Lung microvascular endothelial cell (primary cell): ENCODE measurements at places on chromosomes 16 and 17. TPM values are rescaled to one million over a fixed set of nuclear protein-coding genes. Genes with fewer than 3 reads are reported as not detected.

- no peak for DNase-seq
Measured at GRCh38 chr17:45771271-45771959, 12.7 kb upstream of the CRHR1 start.

DNA sequence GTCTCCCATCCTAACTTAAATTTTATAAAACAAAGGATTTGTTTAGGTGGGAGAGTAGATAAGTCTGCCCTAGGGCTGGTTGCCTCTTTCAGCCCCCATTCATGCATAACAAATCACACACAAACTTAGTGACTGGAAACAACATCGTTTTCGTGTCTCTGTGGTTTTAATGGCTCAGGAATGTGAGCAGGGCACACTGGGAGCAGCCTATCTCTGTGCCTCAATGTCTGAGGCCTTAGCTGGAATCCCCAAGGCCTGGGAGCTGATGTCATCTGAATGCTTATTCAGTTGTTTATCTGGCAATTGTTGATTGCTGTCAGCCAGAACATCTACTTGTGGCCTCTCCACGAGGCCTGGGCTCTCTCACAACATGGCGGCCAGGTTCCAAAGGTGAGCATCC, 101.9 kb upstream of the HSBP1 start:
- DNase-seq: no peak

DNA sequence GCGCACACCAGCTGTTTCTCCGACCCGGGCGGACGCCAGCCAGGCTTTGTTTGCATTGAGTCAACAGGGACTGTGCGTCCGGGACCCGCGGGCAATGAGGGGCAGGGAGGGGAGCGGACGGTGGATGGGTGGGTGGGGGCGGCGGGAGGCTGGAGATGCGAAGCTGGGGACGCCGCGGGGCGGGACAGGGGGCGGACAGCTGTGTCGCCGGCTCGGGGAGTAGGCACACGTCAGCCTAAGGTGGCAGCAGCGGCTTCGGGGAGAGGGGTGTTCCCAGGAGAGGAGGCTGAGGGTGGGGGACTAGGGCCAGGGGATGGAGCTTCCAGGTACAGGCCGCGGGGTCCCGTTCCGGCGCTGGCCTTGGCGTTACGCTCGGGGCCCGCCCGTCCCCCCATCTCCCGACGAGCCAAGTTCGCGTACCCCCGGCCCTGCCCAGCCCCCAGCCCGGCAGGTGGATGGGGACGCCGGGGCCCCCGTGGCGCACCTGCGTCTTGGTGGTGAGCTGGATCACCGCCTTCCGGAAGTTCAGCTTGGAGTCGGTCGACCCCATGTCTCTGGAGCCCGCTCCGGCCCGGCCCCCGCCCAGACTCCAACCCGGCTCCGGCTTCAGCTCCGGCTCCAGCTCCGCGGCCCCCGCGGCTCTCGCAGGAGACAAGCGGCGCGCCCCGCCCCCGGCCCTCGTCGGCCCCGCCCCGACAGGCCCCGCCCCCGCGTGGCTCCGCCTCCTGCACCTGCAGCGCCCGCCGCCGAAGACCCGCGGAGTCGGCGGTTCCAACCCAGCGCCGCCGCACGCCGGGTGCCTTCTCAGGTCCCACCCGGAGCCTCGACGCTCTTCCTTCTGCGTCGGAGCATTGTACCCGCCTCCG, at the start of gene HID1:
TSS of gene HID1 (minus strand) at position 653 of the 866 bp plus-strand sequence. CDS start at position 550, 103 bp downstream.
- peak; percentile 21 for DNase-seq

GRCh38 chr16:11163761-11164261, 92.2 kb downstream of the SOCS1 start:
- no peak for DNase-seq

DNA sequence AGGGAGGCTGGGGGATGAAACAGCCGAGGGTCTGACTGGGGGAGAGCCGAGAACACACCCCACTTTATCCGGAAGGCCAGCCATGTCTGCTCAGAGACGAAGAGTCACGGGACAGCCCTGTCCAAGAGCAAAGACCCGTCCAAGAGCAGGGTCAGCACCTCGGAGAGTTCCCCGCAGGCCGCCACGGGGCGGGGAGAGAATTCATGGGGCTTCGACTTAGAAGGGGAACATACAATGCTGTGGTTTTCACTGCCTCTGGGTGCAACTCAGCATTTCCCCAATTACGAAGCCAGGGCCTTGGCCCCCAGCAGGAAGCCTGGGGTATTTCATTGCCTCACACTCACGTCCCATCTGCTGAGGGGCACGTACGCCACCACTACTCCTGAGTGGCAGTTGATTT, 59.3 kb downstream of the JPH3 start:
- DNase-seq: peak; percentile 58

ABCA8 gene
- under 0.01 TPM in 1 of 2 replicates, not detected in the other for total RNA-seq

DNA sequence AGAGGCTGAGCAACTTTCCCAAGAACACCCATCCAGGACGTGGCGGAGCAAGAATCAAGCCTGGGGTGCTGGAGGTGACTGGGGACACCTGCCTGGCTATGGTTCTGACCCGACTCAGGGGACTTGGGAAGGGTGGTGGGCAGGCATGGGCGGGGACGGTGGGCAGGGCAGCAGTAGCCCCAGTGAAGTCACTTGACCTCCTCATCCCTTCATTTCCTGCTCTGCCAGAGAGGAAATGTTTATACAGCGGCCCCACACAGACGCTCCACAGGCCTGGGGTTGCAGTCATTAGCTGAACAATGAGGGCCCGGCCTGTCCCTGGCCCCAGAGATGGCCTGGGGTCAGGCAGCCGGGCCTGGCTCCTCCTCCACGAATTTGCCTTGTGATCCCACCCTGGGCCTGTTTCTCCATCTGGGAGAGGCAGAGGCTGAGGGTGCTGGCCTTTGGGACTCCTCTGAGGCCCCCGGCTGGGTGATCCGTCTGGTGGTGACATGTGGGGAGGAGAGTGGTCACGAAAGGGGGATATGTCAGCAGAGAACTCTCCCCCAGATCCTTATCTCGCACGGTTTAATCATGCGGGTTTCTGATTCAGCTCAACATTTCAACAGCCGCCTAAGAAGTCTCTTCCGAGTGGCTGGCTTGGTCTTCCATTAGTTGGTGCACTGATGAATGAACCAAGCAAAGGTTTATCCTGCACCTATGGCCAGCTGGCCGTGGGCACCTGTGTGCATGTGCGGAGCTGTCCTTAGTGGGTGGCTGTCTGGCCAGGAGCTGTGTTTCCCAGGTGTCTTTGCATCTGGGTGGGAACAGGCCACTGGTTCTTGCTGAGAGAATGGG, 175.9 kb downstream of the IRF8 start:
- DNase-seq: peak; percentile 74

- DNase-seq: no peak
Measured at GRCh38 chr17:67047382-67047781, 3.0 kb downstream of the CACNG1 start.

HMOX2 gene
- total RNA-seq: 96.3 and 127 TPM in 2 replicates

DNA sequence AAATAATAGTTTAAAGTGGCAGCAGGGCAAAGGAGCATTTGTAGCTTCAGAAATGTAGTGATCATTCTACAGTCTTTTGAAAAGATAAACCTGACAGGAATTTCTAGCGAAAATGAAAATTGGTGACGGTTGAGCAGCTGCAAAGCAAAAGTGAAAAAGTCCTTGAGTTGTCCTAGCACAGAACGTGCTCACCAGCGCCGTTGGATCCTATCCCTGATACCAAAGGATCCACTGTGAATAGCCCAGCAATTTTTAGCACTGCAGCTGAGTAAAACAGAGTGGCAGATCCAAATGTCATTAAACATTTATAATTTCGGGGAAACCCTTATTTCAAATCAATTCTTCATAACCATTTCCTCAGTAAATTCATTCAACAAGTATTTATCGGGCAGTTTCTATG, 453.8 kb upstream of the HSBP1 start:
- no peak for DNase-seq

SUPT4H1 gene
- total RNA-seq: 50.8 and 55.0 TPM in 2 replicates

NFATC3 gene
- total RNA-seq: 13.1 and 18.5 TPM in 2 replicates

FXR2 gene
- total RNA-seq: 25.9 and 36.3 TPM in 2 replicates

- peak; percentile 28 for DNase-seq
Measured at GRCh38 chr16:85621698-85622428, 8.7 kb downstream of the GSE1 start.

PRM2 gene
- total RNA-seq: not detected in 2 replicates

DNA sequence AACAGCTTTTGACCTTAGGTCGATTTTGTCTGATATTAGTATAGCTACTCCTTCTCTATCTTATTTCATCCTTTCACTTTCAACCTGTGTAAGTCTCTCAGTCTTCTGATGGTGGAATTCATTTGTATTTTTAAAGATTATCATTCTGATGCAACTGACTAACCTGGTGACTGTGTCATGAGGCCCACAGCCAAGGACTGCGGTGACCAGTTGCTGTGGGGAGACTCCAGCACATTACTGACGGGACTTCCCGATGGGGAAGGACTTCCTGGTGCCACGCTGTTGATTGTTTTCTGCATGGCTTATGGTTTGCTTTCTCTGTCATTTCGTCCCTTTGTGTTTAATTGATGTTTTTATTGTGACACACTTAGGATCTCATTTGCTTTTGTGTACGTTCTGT, 34.2 kb downstream of the RMI2 start:
- peak; percentile 56 for DNase-seq

DNA sequence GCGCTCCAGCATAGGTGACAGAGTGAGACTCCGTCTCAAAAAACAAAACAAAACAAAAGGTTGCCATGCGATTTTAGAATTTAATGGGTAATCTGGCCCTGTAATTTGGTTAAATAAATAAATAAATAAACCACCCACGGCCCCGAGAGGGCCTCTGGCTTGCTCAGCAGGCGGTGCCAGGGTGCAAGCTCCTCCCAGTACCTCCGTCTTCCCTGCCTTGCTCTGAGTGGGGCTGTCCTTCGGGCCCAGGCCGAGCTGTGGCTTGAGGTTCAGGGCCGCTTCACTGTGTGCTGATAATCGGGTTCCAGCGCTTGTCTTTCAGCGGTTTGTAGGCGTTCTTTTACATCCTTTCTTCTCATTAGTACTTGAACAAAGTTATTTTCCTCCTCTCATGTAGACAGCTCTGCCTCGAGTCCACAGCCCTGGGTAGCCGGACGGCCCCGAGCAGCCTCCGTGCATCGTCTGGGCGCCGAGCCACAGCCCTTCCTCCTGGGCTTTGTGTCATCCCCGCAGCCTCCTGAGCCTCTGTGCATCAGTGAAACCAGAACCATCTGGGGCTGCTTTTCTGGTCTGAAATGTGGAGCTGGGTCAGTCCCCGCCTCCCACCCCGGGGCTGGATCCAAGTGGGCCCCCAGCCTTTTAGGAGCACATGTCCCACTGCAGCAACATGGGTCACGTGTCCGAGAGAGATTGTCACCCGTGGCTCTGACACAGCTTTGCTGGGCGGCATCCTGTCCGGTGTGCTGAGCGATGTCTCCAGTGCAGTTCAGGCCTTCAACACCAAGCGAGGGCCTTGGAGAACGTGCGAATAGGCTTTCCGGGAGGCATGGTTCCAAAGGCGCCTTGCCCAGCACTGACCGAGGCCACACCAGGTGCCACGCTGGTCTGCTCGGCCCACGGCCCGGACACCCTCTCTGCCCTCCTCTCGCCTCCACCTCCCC, 157.4 kb upstream of the CHMP6 start:
- no peak for DNase-seq

GRCh38 chr16:78513838-78514237, 414.4 kb downstream of the WWOX start:
- no peak for DNase-seq

DNA sequence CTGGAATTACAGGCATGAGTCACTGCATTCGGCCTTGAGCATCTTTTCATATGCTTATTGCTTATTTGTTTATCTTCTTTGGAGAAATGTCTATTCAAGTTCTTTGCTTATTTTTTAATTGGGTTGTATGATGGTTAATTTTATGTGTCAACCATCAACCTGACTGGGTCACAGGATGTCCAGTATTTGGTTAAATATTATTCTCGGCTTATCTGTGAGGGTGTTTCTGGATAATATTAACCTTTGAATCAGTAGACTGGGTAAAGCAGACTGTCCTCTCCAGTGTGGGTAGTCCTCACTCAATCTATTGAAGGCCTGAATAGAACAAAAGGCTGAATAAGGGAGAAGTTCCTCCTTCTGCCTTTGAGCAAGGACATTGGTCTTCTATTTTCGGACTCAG, 142.0 kb downstream of the SSH2 start:
- no peak for DNase-seq

DNA sequence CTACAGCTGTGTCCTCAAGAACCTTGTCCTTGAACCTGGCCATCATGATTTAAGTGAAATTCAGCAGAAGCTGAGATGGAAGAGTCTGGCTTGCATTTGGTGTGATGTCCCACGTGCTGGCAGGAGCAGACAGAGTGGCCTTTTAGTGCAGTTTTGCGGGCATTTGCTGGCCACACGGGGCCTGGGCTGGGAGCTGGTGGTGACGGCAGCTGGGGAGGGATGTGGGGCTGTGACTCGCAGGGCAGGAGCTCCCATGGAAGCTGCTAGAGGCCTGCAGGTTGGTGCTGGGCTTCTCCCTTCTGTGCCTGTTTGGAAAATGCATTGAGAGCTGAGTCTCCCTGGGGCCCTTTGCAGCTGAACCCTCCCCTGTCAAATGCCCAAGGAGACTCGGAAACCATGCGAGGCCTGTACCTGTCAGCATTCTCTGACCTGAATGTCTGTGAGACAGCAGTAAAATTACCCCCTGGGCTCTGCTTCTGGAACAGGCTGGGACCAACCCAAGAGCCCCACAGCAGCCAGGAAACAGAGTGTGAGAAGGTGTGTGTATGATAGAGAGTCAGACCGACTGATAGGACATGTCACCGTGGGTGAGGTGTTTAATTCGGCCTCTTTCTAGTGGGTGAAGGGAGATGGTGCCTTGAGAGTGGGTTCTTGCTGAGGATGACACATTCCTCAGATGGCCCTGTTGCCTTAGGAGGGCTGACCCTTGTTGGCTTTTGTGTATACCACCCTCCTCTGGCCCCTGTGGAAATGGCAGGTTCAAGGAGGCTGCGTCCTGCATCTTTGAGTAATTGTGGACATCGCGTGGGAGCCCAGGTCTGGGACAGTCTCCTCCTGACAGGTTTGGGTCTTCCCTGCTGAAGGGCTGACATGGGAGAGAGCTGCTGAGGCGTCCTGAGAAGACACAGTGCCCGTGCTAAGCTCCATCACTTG, 145.5 kb downstream of the MSI2 start:
- DNase-seq: no peak

DNA sequence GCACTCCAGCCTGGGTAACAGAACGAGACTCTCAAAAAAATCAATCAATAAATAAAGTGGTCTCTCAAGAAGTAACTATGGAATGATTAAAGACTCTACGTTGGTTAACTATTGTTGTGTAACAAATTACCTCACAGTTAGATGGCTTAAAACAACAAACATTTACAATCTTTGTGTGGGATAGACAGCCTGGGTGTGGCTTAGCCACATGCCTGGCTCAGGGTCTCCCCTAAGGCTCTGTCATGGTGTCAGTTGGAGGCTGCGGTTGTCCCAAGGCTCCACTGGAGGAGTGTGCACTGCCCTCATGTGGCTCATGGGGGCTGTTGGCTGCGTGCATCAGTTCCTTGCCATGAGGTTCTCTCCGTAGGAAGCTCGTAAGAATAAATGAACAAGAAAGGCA, 294.5 kb downstream of the SNX29 start:
- peak; percentile 44 for DNase-seq

- peak; percentile 1 for DNase-seq
Measured at GRCh38 chr17:76274112-76274956, 9.2 kb downstream of the UBALD2 start.

- DNase-seq: no peak
Measured at GRCh38 chr16:30447512-30448226, 2.0 kb upstream of the SEPHS2 start.

DLX3 gene
- total RNA-seq: not detected in 2 replicates

- no peak for DNase-seq
Measured at GRCh38 chr16:10242916-10243315, 60.7 kb upstream of the GRIN2A start.

GRCh38 chr17:3848229-3848835, 2.3 kb upstream of the NCBP3 start:
- DNase-seq: no peak

GRCh38 chr17:64053101-64053500, 32.7 kb upstream of the ICAM2 start:
- no peak for DNase-seq
